Mesothelial cell of epicardium (in vitro differentiated cells): ENCODE measurements at places on chromosomes 4 and X.

DNA sequence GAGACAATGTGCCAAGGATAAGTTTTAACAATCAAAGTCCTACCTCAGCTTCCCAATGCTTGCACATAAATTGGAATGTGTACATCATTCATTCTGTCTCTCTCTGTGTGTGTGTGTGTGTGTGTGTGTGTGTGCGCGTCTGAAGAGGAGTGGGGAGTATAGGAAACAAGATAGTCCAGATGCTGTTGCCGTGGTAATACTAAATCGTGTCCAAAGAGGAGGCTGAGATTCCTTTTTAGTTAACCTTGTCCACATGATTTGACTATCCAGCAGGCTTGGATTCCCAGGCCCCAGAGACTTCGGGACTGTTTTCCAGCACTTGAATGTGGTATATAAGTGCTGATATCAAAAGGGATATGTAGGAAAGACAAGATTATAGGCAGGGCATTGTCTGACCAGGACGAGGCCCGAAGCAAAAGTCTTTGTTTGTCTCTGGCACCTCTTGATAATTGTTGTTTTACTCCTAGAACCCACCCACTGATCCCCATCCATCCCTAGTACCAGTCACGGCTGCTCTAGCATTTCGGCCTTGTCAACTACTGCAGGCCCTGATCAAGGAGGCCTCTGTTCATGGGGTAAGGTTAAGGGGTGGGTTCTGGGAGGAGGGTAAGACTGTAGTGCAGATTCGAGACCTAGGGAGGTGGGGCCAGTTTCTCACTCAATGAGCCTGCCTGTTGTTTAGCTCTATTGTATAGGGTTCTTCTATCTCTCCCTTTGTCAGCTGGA lies 3.9 kb downstream of the PLP1 start:
- no peak for DNase-seq
- peaks cover 2% of the 10 kb centered on the region for H3K27me3 ChIP-seq
- no peaks in the 10 kb centered on the region for H3K4me1 ChIP-seq

DNA sequence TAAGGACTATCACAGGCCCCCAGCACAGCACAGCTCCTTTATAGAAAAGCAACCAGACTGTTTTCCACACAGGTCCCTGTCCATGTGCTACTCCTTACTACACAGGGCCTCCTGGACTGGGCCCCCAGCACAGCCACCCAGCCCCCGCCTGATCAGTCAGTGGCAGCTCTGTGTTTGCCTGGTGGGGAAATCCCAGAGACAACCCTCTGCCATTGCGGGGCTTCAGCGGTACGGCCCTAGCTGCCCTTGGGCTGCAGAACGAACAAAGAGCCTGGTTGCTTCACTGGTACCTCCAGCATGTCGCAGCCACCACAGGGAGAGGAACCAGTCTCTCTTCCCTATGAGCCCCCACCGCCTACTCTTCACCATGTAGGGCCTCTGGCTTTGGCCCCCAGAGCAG lies 30.7 kb downstream of the CBR4 start:
- peaks cover 44% of the 10 kb centered on the region for H3K36me3 ChIP-seq
- no peaks in the 10 kb centered on the region for H3K27me3 ChIP-seq
- DNase-seq = no peak
- H3K27ac ChIP-seq = no peak overlapping the region
- H3K4me1 ChIP-seq = no peaks in the 10 kb centered on the region
- H3K4me3 ChIP-seq = no peak overlapping the region

DNA sequence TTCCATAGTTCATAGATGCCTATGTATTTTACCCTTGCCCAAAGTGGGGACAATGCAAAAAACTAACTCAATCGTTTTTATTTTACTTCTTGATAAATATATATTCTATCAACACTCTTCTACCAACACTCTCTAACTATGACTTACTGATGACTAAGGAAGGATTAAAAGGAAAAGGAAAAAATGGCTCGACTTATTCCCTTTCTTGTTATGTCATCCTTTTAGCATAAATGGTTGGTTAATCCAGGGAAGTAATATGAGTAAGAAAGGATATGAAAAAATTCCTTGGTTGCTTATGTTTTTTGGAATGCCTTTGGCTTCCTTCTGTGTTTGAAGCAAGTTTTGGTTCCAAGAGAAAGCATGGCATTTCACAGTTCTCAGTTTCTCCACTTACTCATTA lies 1087.1 kb downstream of the C4orf33 start:
- no peak for DNase-seq
- H3K36me3 ChIP-seq = no peaks in the 10 kb centered on the region
- H3K4me3 ChIP-seq = no peak overlapping the region
- H3K4me1 ChIP-seq = no peaks in the 10 kb centered on the region
- H3K27ac ChIP-seq = no peak overlapping the region
- peaks cover 2% of the 10 kb centered on the region for H3K27me3 ChIP-seq

GRCh38 chr4:173171098-173171497 lies 2.5 kb downstream of the GALNT7 start:
- H3K4me1 ChIP-seq = peaks cover 22% of the 10 kb centered on the region
- H3K27me3 ChIP-seq = no peaks in the 10 kb centered on the region
- no peak overlapping the region for H3K27ac ChIP-seq
- peak overlapping the region; percentile 81 for H3K4me3 ChIP-seq
- no peak for DNase-seq

DNA sequence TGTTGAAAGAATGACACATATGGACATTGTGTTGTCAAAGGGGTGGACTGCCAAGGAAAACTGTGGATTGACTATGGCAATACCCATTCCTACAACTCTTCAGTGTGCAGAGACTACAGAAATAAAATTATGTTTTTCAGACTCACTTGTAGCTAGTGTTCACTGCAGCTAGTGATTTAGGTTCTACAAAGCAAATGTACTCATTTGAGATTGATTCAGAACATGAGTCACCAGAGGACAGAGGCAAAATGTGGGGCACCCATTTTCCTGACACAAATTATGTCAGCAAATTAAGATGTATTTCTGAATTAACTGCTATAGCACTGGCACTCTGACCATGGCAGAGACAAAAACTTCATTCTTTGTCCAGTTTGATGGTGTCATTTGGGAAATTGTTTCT lies 40.7 kb downstream of the SPCS3 start:
- no peak overlapping the region for H3K4me3 ChIP-seq
- H3K4me1 ChIP-seq = no peaks in the 10 kb centered on the region
- no peaks in the 10 kb centered on the region for H3K27me3 ChIP-seq

GRCh38 chrX:86263526-86263925 lies 115.3 kb downstream of the DACH2 start:
- H3K4me1 ChIP-seq = peaks cover 8% of the 10 kb centered on the region
- no peak overlapping the region for H3K27ac ChIP-seq
- H3K27me3 ChIP-seq = no peaks in the 10 kb centered on the region
- DNase-seq = no peak

GRCh38 chrX:73214426-73215094 lies at the start of gene NAP1L2:
Gene NAP1L2 (minus strand): TSS chrX:73214851. CDS start chrX:73214492, 359 bp downstream.
- DNase-seq = no peak
- no peak within 1 kb of the TSS for H3K27ac ChIP-seq

GRCh38 chr4:158768555-158769174 lies at the start of gene FNIP2:
Gene FNIP2 (plus strand): TSS chr4:158769026. CDS start chr4:158769213, 187 bp downstream.
- peak within 1 kb of the TSS; percentile 97 for H3K27ac ChIP-seq
- DNase-seq = peak; percentile 79
- no peaks in the 10 kb centered on the region for H3K36me3 ChIP-seq
- peak within 1 kb of the TSS; percentile 97 for H3K4me3 ChIP-seq
- peaks cover 34% of the 10 kb centered on the region for H3K4me1 ChIP-seq
- no peaks in the 10 kb centered on the region for H3K27me3 ChIP-seq

DNA sequence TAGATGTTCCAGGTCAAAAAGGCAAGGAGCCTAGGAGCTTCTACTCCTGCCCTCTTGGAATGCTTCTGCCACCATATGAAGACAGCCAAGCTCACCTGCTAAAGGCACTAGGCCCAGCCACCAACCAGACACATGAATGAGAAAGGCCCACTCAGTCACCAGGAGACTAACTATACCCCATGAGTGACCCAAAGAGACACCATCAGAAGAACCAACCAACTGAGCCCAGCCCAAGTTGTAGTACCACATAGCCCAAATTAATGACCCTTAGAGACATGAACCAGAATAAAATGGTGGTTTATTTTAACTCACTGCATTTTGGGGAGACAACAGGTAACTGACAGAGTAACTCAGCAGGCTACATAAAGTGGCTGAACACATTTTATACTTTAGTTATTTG lies 22.9 kb upstream of the CXCL3 start:
- H3K4me3 ChIP-seq = no peak overlapping the region
- H3K4me1 ChIP-seq = no peaks in the 10 kb centered on the region
- H3K27me3 ChIP-seq = no peaks in the 10 kb centered on the region
- no peaks in the 10 kb centered on the region for H3K36me3 ChIP-seq
- no peak overlapping the region for H3K27ac ChIP-seq

DNA sequence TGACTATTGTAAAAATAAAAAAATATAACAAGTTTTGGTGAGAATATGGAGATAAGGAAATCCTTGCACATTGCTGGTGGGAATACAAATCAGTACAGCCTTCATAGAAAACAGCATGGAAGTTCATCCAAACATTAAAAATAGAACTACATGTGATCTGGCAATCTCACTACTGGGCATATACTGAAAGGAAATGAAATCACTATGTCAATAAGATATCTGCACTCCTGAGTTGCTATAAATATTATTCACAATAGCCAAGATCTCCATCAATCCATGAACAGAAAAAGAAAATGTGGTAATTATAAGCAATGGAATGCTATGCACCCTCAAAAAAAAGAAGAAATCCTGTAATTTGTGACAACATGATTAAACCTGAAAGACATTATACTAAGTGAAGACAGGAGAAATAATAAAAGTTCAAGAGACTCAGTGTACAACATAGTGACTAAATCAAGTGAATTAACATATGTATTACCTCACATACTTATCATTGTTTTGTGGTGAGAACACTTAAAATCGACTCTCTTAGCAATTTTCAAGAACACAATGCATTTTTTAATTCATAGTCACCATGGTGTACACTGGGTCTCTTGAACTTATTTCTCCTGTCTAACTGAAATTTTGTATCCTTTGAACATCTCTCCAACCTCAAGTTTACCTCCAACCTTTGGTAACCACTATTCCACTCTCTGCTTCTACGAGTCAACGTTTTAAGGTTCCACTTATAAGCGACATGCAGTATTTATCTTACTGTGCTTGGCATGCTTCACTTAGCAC lies 1703.7 kb upstream of the AGA start:
- no peak for DNase-seq
- H3K36me3 ChIP-seq = no peaks in the 10 kb centered on the region
- H3K4me1 ChIP-seq = no peaks in the 10 kb centered on the region
- no peak overlapping the region for H3K27ac ChIP-seq
- no peak overlapping the region for H3K4me3 ChIP-seq

GRCh38 chr4:56134266-56134665 lies 185.5 kb downstream of the CEP135 start:
- peaks cover 15% of the 10 kb centered on the region for H3K4me1 ChIP-seq
- no peaks in the 10 kb centered on the region for H3K36me3 ChIP-seq
- DNase-seq = no peak
- no peak overlapping the region for H3K27ac ChIP-seq
- H3K27me3 ChIP-seq = no peaks in the 10 kb centered on the region
- H3K4me3 ChIP-seq = no peak overlapping the region

DNA sequence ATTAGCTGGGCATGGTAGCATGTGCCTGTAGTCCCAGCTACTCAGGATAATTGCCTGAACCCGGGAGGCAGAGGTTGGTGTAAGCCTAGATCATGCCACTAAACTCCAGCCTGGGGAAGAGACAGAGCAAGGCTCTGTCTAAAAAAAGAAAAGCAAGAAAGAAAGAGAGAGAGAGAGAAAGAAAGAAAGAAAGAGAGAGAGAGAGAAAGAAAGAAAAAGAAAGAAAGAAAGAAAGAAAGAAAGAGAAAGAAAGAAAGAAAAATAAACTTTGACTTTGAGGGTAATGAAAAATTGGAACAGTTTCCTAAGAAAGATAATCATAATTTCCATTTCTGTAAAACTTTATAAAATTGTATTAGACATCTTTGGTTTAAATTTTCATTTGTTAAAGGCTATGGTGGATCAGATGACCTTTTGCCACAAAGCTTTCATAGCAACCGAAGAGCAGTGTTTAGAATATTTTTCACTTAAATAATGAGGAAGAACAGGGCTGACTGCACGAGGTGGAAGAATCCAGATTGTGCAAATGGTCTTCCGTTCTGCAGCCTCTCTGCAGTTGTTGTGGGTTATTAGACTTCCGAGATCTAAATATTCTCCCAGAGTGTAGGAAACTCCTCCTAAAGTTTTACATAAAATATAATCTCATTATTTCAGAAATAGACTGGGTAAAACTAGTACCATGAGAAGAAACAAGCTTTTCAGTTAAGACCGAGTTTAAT lies 55.9 kb downstream of the RBM47 start:
- H3K4me3 ChIP-seq = no peak overlapping the region
- peak overlapping the region; percentile 84 for H3K27ac ChIP-seq
- no peaks in the 10 kb centered on the region for H3K27me3 ChIP-seq
- H3K36me3 ChIP-seq = peaks cover 3% of the 10 kb centered on the region

- H3K27me3 ChIP-seq = no peaks in the 10 kb centered on the region
- H3K4me1 ChIP-seq = peaks cover 9% of the 10 kb centered on the region
- no peak overlapping the region for H3K27ac ChIP-seq
- no peak for DNase-seq
- H3K36me3 ChIP-seq = peaks cover 9% of the 10 kb centered on the region
Observed at GRCh38 chr4:78068481-78068880, 11.4 kb downstream of the FRAS1 start.

DNA sequence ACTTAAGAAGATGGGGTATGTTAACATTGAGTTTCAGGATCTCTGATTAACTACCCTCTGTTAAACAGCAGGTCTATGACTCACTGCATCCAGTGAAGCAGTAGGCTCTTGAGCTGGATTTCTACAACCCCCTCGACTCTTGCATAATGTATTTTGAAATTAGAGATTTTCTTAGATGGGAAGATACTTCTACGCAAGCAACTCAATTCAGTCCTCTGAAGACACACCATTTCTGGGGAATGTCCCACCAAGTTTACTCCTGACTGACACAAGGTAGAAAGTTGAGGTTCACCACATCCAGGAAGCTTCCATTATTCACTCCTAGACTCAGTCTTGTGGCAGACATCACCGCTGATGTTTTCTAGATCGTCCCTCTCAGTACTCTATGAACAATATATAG lies 12.9 kb downstream of the PALLD start:
- DNase-seq = no peak
- H3K4me3 ChIP-seq = no peak overlapping the region
- no peak overlapping the region for H3K27ac ChIP-seq
- no peaks in the 10 kb centered on the region for H3K36me3 ChIP-seq
- peaks cover 2% of the 10 kb centered on the region for H3K4me1 ChIP-seq
